ENCODE measurements at places on chromosomes 5 and 9.

DNA sequence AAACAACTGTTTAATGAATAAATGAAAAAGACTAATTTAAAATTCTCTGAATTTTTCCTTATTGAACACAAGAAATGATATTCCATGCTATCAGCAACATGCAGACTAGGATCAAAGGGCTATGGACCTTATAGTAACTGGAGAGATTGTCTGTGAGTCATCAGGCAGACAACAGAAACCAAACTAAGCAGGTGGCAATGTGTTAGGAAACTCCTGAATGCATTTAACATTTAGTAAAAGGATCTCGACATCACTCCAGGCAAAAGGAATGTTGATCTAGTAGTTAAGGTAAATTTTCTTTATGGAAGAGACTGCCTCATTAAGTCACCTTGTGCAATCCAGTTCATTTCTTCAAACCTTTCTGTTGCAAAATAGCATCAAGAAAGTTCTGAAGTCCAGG is 58.4 kb downstream of the ARL15 start:
- DNase-seq = no peak

- DNase-seq = no peak
Observed at GRCh38 chr5:107744418-107745330, 73.9 kb upstream of the EFNA5 start.

- no peak for DNase-seq
Observed at GRCh38 chr9:38183994-38184568, 115.1 kb upstream of the SHB start.

- DNase-seq = no peak
Observed at GRCh38 chr5:125294844-125295243, 548.4 kb upstream of the ZNF608 start.

DNA sequence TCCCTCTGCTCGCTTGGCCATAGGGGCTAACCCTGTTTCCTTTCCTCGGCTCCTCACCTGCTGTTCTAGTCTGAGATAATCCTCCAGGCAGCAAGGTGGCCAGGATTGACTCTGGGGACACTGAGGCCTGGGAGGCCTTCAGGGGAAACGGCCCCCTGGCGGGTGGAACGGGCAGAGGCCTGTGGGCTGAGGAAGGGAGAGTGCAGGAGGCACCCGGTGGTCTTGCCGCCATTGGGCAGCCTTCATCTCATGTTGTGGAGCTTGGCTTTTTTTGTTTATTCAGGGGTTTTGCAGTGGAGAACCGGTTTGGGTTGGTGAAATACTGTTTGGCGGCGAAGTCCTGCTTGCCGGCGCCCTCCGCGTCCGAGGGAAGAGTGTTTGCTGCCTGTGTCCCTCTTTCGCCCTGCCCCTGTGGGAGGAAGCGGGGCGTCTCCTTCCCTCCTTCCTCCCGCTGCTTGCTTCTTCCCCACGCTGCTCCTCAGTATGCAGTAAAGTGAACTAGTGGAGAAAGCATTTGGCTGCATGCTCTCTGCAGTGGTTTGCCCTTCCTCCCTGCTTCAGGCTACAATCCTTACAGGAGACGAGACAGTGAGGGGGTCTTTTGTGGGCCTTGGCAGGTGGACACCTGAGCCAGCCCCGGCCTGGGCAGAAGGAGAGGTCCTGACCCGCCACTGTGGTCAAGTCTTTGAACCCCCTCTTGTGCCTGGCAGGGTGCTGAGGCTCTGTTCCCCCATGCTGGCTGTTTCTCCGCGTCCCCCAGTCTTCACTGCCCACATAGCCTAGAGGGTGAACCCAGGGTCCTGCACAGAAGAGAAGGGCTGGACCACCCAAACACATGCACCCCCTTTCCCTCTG is 30.8 kb upstream of the PRDM12 start:
- DNase-seq = no peak

DNA sequence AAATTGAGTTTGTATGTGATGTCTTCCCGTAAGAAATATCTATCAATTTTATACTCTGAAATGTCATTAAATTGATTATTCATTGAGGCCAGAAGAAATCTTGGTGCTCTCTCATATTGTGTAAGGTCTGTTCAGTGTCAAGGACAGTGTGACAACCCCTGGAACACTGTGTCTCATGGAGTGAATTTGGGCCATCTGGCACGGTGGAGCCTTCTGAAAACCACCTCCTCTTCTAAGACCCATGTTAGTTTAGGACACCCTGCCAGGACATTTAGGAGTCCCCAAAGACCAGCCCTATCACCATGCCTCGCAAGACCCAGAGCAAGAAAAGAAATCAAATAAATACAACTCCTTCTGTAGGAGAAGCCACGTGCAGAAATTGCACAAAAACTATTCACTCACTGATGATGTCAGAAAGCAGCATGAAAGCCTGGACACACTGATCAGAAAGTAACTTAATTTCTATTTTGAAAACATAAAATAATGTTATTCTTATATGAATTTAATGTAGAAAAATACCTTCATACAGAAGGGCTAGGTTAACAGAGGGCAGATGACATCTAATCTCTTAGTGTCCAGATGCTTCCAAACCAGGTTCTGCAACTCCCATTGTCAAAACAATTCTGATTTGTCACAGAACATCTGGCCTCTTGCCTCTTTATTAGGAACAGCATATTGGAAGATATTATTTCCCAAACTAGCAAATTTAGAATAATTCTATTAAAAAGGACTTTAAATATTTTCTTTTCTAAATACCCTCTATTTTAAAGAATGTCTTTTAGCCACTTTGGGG is 298.8 kb downstream of the NR2F1-AS1 start:
- no peak for DNase-seq

Measured in T-helper 17 cell (primary cell).